Small intestine (tissue), 16 donors: ENCODE measurements at places on chromosomes 3 and 15. TPM values are rescaled to one million over a fixed set of nuclear protein-coding genes. Genes with fewer than 3 reads are reported as not detected.

GRCh38 chr3:115804713-115805119 is 181.4 kb downstream of the GAP43 start:
- DNase-seq, result no peak

- DNase-seq, result no peak
Observed at GRCh38 chr3:184766555-184767261, 45.3 kb upstream of the VPS8 start.

GRCh38 chr3:177683586-177683985 is 486.3 kb upstream of the TBL1XR1 start:
- no peak for DNase-seq

DNA sequence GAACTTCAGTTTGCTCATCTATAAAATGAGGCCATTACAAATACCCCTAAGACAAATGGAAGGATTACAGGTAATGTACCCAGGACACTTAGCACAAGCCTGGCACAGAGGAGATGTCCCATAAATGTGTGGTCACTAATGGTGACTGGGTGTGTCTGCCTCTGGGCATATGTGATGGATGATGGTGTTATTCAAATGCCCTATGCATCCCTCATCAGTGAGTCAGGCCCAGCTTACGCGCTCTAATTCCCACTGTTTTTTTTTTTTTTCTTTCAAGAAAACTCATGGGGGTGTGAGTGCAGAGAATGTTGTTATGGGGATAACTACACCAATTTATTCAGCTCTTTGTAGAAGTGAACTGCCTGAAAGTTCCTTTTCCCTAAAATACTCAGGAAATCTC is 23.6 kb upstream of the KIF23 start:
- DNase-seq, result no peak

The EPHB1 gene
- polyA plus RNA-seq, result 1.0 TPM

DNA sequence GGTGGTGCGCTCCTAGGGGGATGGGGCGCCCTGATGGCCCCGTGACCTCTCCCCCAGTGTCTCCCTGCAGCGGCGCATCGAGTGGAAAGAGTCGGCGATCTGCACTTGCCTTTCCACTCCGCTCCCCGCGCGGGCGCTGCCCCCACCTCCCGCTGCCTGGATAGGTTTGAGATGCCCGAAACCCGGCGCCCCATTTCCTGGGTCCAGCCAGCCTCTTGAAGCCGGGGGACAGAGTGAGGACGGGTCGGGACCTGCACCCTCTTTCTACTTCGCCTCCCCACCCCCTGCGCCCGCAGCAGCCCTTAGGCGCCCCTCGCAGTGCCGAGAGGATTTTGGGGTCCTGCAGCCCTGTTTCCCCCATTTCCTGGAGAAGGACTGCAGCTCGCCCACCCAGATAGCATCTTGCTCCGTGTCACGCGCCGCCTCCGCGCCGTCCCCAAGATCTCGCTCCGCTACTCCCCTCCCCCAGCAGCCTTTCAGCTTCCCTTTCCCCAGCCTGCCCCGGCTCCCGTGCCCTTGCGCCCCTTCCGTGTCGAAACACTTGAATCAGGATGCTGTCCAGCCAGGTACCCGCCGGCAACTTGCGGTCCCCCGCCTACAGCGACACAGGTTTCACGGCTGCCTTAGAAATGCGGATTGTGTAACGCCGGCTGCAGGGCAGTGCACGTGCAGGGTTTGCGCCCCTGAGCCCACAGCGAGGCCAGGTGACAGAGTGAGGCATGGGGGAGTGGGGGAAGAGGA is 519 bp downstream of the ABHD6 start:
- peak; percentile 65 for DNase-seq

The PLA2G4E gene
- polyA plus RNA-seq, result not detected
